Activated CD8-positive, alpha-beta T cell treated with anti-CD3 and anti-CD28 coated beads, Interleukin-2, amount 10 ng/mL, durations not matched to agents 7 days and 5 days (primary cell): ENCODE measurements at places on chromosomes 12 and 14. TPM values are rescaled to one million over a fixed set of nuclear protein-coding genes. Genes with fewer than 3 reads are reported as not detected.
A peak's percentile ranks its signal among the peaks of the same experiment; 100 is the strongest.

GRCh38 chr14:69629225-69630127 lies 18.1 kb downstream of the SUSD6 start:
- no peaks in the 10 kb centered on the region for H3K27me3 ChIP-seq
- H3K27ac ChIP-seq: peak overlapping the region; percentile 36
- H3K36me3 ChIP-seq: peaks cover 26% of the 10 kb centered on the region
- H3K4me3 ChIP-seq: no peak overlapping the region

- H3K4me1 ChIP-seq: peaks cover 31% of the 10 kb centered on the region
- no peak overlapping the region for H3K27ac ChIP-seq
- H3K4me3 ChIP-seq: no peak overlapping the region
- H3K27me3 ChIP-seq: no peaks in the 10 kb centered on the region
- DNase-seq: no peak
Measured at GRCh38 chr12:123449856-123450255, 8.1 kb upstream of the SNRNP35 start.

GRCh38 chr14:46472261-46472660 lies 179.3 kb downstream of the RPL10L start:
- no peaks in the 10 kb centered on the region for H3K27me3 ChIP-seq
- H3K4me1 ChIP-seq: no peaks in the 10 kb centered on the region
- H3K36me3 ChIP-seq: no peaks in the 10 kb centered on the region
- no peak overlapping the region for H3K4me3 ChIP-seq
- no peak for DNase-seq

DNA sequence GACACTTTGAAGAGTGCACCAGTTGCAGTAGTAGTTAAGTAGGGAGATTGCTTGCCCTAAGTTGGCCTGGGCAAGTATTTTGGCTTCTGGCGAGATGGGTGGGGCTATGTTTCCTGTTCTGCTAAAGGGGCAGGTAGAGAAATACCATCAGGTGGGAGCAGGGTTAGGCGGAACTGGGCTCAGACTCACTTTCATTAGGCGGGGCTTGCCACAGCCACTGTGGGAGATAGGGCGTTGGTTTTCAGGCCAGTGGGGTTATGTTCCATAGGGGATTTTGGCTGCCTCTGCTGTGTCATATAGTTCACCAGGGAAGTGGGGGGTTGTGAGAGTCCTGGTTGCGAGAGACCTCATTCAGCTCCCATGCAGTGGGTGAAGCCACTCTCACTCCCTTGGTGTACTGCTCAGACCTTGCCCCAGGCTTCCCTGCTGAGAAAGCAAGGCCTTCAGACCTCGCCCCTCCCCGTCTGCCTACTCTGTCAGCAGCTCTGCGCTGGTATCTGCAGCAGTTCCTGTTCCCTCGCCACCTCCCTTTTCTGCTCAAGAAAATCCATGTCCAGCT lies 43.3 kb downstream of the AEBP2 start:
- H3K27me3 ChIP-seq: no peaks in the 10 kb centered on the region
- peaks cover 60% of the 10 kb centered on the region for H3K4me1 ChIP-seq
- H3K36me3 ChIP-seq: peaks cover 83% of the 10 kb centered on the region
- peak; percentile 69 for DNase-seq
- H3K4me3 ChIP-seq: peak overlapping the region; percentile 24

The TMEM119 gene
- not detected for total RNA-seq

- DNase-seq: no peak
- H3K36me3 ChIP-seq: no peaks in the 10 kb centered on the region
- no peaks in the 10 kb centered on the region for H3K4me1 ChIP-seq
- H3K27ac ChIP-seq: no peak overlapping the region
- H3K4me3 ChIP-seq: no peak overlapping the region
- H3K27me3 ChIP-seq: no peaks in the 10 kb centered on the region
Measured at GRCh38 chr12:88893801-88894200, 313.5 kb upstream of the KITLG start.

The CD4 gene
- total RNA-seq: 0.90 TPM

DNA sequence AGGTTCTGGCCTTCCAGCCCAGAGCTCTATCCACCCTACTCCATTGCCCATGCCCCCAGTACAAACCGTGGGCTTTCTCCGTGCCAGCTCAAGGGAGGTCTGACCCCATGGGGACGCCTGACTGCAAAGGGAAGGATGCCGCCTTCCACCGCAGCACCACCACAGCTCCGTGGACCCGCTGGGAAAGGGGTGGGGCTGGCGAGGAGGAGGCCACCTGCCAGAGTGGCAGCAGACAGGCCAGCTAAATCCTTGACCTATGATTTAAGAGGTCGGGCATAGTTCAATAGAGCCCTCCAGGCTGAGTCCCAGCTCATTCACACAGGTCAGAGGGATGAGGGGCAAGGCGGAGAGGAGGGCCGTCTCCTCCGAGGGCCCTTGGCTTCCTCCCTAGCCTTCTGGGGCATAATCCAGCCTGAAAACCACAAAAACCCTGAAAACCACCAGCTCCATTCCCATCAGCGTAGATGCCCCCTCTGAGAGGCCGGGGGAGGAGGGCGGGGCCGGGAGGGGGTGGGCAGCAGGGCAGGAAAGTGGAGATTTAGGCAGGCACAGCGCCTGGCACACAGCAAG lies 14.9 kb upstream of the FIGNL2 start:
- peaks cover 14% of the 10 kb centered on the region for H3K4me1 ChIP-seq
- peaks cover 56% of the 10 kb centered on the region for H3K27me3 ChIP-seq
- no peak for DNase-seq
- H3K4me3 ChIP-seq: no peak overlapping the region
- H3K36me3 ChIP-seq: no peaks in the 10 kb centered on the region

DNA sequence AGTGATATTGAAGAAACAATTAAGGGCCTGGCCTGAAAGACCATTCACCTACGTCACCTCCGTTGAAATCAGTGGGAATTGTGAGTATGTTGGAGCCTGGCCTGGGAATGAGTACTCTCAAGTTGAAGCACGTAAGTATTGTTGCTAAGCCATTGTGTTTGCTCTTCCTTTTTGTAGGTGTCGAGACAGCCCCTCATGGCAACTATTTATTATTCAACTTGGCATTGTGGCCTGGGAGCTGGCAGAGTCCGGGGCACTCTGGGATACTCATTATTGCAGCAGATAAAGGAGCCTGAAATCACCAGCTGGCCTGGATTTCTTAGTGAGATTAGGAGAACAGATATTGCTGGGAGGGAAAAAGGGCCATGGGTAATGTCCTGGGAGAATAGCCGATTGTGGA lies 147.4 kb downstream of the C12orf75 start:
- H3K4me1 ChIP-seq: peaks cover 11% of the 10 kb centered on the region
- H3K36me3 ChIP-seq: no peaks in the 10 kb centered on the region
- no peak overlapping the region for H3K27ac ChIP-seq
- H3K27me3 ChIP-seq: peaks cover 9% of the 10 kb centered on the region
- no peak for DNase-seq

DNA sequence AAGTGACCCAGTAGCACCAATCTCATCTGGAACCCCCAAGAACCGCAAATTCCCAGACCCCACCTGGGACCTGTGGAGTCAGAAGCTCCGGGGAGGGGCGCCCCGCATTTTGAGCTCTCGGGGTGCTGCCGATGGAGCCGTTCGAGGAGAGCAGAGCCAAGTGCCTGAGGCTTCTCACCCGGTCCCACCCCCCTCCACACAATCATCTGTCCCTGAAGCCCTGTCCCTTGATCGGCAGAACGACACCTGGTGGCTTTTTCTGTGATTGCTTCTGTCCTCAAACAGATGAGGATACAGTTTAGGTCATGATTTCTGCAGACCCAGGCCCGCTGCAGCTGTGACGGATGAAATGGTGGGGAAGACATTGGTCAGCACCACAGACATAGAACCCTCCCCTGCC lies 74.7 kb downstream of the NOC4L start:
- peak; percentile 53 for DNase-seq
- H3K36me3 ChIP-seq: no peaks in the 10 kb centered on the region
- no peak overlapping the region for H3K27ac ChIP-seq
- H3K4me1 ChIP-seq: peaks cover 8% of the 10 kb centered on the region
- no peak overlapping the region for H3K4me3 ChIP-seq

The PLEKHG7 gene
- total RNA-seq: not detected

GRCh38 chr12:88305254-88305890 lies 163.3 kb downstream of the TMTC3 start:
- H3K36me3 ChIP-seq: no peaks in the 10 kb centered on the region
- H3K27ac ChIP-seq: no peak overlapping the region
- H3K4me3 ChIP-seq: no peak overlapping the region

- H3K27ac ChIP-seq: no peak overlapping the region
- no peak for DNase-seq
- H3K36me3 ChIP-seq: no peaks in the 10 kb centered on the region
- peaks cover 52% of the 10 kb centered on the region for H3K27me3 ChIP-seq
- H3K4me1 ChIP-seq: peaks cover 4% of the 10 kb centered on the region
Measured at GRCh38 chr12:57129321-57129842, 1.1 kb downstream of the LRP1 start.

DNA sequence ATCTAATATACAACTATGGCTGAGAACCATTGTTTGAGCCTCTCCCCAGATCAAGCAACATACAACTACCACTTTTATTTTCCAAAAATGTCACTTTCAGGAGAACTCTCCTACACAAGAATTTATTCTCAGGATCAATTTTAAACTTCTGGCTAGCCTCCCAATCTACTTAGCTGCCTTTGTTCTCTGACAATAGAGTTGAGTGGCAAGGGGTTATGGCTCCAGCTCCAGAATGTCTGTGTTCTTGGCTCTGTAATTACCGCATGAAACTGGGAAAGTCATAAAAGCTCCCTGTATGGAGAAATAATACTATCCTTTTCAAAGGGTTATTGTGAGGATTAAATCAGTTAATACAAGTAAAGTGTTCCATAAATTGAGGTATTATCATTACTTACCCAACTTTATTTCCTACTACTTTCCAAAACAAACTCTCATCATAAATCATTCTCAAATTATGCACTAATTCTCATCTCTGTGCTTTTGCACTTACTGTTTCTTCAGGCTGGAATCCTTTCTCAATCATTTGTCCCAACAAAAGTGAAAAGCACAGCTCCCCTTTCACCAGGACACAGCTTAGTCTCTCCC lies 121.9 kb downstream of the GARIN6 start:
- H3K36me3 ChIP-seq: no peaks in the 10 kb centered on the region
- no peak overlapping the region for H3K27ac ChIP-seq
- no peak overlapping the region for H3K4me3 ChIP-seq
- no peak for DNase-seq

The GALNT9 gene
- not detected for total RNA-seq

The CCDC197 gene
- total RNA-seq: not detected

The LMBR1L gene
- 35.8 TPM for total RNA-seq

The ACTR10 gene
- total RNA-seq: 53.4 TPM

GRCh38 chr14:21071225-21072030 lies 1.3 kb downstream of the ARHGEF40 start:
- no peaks in the 10 kb centered on the region for H3K36me3 ChIP-seq
- H3K4me3 ChIP-seq: peak overlapping the region; percentile 68
- peaks cover 37% of the 10 kb centered on the region for H3K4me1 ChIP-seq
- peaks cover 63% of the 10 kb centered on the region for H3K27me3 ChIP-seq

The IAPP gene
- not detected for total RNA-seq

GRCh38 chr14:101370593-101371569 lies 190.4 kb upstream of the DIO3 start:
- no peak overlapping the region for H3K27ac ChIP-seq
- no peak overlapping the region for H3K4me3 ChIP-seq
- peak; percentile 14 for DNase-seq
- no peaks in the 10 kb centered on the region for H3K36me3 ChIP-seq
- no peaks in the 10 kb centered on the region for H3K27me3 ChIP-seq

- H3K4me3 ChIP-seq: no peak overlapping the region
- no peaks in the 10 kb centered on the region for H3K27me3 ChIP-seq
- no peak for DNase-seq
- no peak overlapping the region for H3K27ac ChIP-seq
- H3K4me1 ChIP-seq: peaks cover 17% of the 10 kb centered on the region
- H3K36me3 ChIP-seq: no peaks in the 10 kb centered on the region
Measured at GRCh38 chr12:45517381-45517780, 212.1 kb upstream of the ARID2 start.

The TMTC1 gene
- total RNA-seq: not detected

GRCh38 chr14:71166180-71166837 lies 259.1 kb downstream of the PCNX1 start:
- no peak overlapping the region for H3K4me3 ChIP-seq
- peaks cover 24% of the 10 kb centered on the region for H3K4me1 ChIP-seq
- H3K36me3 ChIP-seq: no peaks in the 10 kb centered on the region
- no peak overlapping the region for H3K27ac ChIP-seq

DNA sequence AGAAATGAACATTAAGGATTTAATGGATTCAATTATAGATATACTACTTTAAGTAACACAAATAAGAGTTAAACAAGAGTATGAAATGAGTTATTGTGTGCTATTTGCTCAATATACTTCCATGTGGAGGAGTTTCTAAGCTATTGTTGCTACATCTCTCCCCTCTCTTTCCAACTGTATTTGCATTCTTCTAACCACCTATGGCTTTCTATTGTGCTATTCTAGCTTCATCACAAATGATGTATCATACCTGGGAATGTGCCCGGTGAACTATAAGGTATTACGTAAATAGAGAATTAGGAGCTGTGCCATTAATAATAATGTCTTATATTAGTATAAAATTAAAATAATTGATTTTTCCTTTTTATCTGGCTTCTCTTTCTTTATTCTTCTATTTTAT lies 87.1 kb upstream of the PLEKHG7 start:
- no peak for DNase-seq
- no peak overlapping the region for H3K27ac ChIP-seq
- no peaks in the 10 kb centered on the region for H3K36me3 ChIP-seq
- no peaks in the 10 kb centered on the region for H3K27me3 ChIP-seq
- no peak overlapping the region for H3K4me3 ChIP-seq
- no peaks in the 10 kb centered on the region for H3K4me1 ChIP-seq

The OTX2 gene
- not detected for total RNA-seq

DNA sequence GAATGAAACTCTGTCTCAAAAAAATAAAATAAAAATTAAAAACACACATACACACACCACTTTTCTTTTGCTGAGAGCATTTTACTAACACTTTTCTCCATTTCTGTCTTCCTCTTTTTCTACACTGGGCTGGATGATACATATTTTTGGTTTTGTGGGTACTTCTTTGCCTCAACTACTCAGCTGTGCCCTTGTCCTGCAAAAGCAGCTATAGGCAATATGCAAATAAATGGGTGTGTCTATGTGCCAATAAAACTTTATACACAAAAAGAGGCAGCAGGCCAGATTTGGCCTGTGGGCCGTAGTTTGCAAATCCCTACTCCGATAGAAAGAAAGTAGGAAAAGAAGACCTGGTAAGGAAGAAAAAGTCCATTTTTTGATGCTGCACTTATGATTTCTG lies 6.5 kb downstream of the CLMN start:
- H3K4me1 ChIP-seq: peaks cover 14% of the 10 kb centered on the region
- H3K4me3 ChIP-seq: no peak overlapping the region
- no peak overlapping the region for H3K27ac ChIP-seq

GRCh38 chr12:1933342-1934051 lies 15.0 kb upstream of the CACNA2D4 start:
- H3K36me3 ChIP-seq: no peaks in the 10 kb centered on the region
- DNase-seq: no peak
- H3K27me3 ChIP-seq: no peaks in the 10 kb centered on the region
- H3K4me3 ChIP-seq: no peak overlapping the region
- H3K4me1 ChIP-seq: peaks cover 11% of the 10 kb centered on the region

GRCh38 chr14:23613242-23614070 lies 22.7 kb upstream of the DHRS2 start:
- H3K36me3 ChIP-seq: peaks cover 16% of the 10 kb centered on the region
- no peak overlapping the region for H3K27ac ChIP-seq
- DNase-seq: no peak

The POLR3B gene
- total RNA-seq: 5.4 TPM

The PPHLN1 gene
- total RNA-seq: 79.3 TPM
